Naive thymus-derived CD8-positive, alpha-beta T cell (primary cell): ENCODE measurements at places on chromosomes 4 and X. TPM values are rescaled to one million over a fixed set of nuclear protein-coding genes. Genes with fewer than 3 reads are reported as not detected.

The TMSB15C gene
- 5.3 TPM for total RNA-seq

The PAGE2 gene
- not detected for total RNA-seq

The RPS6KA6 gene
- total RNA-seq: 0.57 TPM

The USP17L30 gene
- total RNA-seq: not detected

The ERCC6L gene
- total RNA-seq: 0.26 TPM

The GAGE12J gene
- not detected for total RNA-seq

The ASB9 gene
- 0.33 TPM for total RNA-seq

The ACTRT1 gene
- total RNA-seq: not detected

The PAGE2B gene
- total RNA-seq: not detected

The EXOC1L gene
- not detected for total RNA-seq

The ASB5 gene
- not detected for total RNA-seq

DNA sequence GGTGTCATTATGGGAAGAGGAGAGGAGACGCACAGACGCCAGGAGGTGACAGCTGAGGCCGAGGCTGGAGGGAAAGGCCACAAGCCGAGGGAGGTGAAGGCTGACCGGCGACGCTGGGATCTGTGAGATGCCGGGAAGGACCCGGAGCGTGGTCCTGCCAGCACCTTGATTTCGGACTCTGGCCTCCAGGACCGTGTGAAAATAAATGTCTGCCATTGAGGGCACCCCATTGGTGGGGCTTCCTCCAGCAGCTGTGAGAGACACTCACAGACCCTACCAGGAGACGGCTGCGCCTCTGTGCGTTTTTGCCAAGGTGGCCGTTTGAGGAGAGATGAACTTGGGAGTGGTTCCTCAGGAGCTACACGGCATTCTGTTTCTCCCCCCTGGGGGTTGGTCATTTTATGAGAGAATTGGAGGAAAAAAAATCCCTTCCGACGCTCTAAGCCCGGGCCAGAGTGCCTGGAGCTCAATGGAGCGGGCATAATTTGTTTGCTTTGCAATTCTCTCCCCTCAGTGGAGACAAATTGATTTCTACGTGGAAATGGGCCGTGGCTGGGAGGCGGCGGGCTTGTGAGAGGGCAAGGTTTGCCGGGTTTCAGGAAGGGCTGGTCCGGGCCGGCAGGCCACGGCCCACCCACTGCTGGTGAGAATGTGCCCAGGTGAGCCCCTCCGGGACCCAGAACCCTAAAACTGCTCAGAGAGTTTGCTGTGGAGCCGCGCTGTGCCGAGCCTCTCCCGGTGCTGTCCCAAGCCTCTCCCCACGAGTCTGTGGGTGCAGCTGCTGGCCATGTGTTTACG, 53.9 kb downstream of the CPZ start:
- no peaks in the 10 kb centered on the region for H3K36me3 ChIP-seq
- H3K27ac ChIP-seq: no peak overlapping the region
- H3K27me3 ChIP-seq: peaks cover 2% of the 10 kb centered on the region
- H3K4me1 ChIP-seq: no peaks in the 10 kb centered on the region

DNA sequence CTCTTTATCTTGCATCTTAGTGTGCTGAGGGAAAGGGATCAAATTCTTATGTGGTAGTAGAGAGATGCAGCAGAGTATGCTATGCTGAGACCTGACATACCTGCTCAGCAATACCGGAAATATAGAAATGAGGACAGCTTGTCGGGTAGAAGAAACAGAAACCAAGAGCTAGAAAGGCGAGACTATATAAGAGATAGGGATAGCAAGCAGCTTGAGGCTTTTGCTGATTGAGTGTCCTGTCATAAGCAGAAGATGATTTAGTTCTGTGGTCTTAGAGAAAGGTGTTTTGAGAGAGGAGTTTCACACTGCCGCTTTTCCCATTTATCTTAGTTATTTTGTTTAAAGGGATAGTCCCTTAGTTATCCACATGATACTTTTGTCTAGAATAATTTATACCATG, 31.7 kb downstream of the USP9X start:
- H3K36me3 ChIP-seq: no peaks in the 10 kb centered on the region
- DNase-seq: peak; percentile 25
- H3K4me1 ChIP-seq: peaks cover 17% of the 10 kb centered on the region
- H3K27ac ChIP-seq: peak overlapping the region; percentile 20
- peak overlapping the region; percentile 2 for H3K4me3 ChIP-seq
- no peaks in the 10 kb centered on the region for H3K27me3 ChIP-seq

DNA sequence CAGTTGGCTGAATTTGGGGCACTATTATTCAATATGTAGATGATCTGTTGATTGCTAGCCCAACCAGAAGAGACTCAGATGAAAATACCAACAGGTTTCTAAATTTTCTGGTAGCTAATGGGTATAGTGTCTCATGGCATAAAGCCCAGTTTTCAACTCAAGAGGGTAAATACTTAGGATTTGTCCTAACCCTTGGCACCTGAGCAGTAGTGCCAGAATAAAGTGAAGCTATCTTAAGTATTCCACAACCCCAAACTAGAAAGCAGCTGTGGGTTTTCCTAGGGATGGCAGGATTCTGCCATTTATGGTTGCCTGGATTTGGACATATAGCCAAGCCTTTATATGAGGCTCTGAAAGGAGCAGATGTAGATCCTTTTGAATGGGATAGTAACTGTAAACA, 119.0 kb downstream of the AGTR2 start:
- H3K27ac ChIP-seq: no peak overlapping the region
- no peak overlapping the region for H3K4me3 ChIP-seq
- DNase-seq: no peak
- H3K36me3 ChIP-seq: no peaks in the 10 kb centered on the region
- no peaks in the 10 kb centered on the region for H3K4me1 ChIP-seq
- H3K27me3 ChIP-seq: no peaks in the 10 kb centered on the region

DNA sequence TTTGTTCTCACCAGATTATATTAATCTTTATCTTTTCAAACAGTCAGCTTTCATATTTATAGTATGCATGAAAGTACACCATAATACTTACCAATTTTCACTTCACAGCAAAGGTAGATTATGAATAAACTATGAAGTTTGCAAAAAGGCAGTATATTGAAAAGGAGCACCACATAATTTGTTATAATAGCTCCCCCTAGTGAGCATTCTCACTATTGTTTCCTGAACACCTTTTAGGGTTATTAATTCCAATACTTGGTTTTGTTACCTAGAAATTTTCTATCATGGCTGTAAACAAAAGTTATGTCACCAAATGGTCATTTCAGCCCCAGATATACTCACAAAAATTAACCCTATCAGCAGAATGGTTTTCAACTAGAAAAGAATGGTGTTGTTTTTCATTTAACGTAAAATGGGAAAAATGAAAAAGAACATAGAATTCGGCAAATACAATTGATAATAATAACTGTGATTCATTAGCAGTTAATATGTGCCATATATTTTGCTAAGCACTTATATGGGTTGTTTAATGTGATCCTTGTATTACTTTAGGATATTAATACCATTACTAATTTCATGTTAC, 30.2 kb upstream of the NKX6-1 start:
- peaks cover 19% of the 10 kb centered on the region for H3K27me3 ChIP-seq
- no peak overlapping the region for H3K27ac ChIP-seq
- H3K36me3 ChIP-seq: no peaks in the 10 kb centered on the region
- H3K4me3 ChIP-seq: no peak overlapping the region
- DNase-seq: no peak

GRCh38 chr4:146310319-146311021, 96.1 kb downstream of the REELD1 start:
- DNase-seq: no peak
- no peak overlapping the region for H3K27ac ChIP-seq
- H3K4me1 ChIP-seq: no peaks in the 10 kb centered on the region

- no peak overlapping the region for H3K4me3 ChIP-seq
- no peaks in the 10 kb centered on the region for H3K4me1 ChIP-seq
- H3K36me3 ChIP-seq: peaks cover 17% of the 10 kb centered on the region
- H3K27ac ChIP-seq: no peak overlapping the region
- no peaks in the 10 kb centered on the region for H3K27me3 ChIP-seq
Observed at GRCh38 chr4:151674804-151675391, 85.9 kb downstream of the GATB start.

DNA sequence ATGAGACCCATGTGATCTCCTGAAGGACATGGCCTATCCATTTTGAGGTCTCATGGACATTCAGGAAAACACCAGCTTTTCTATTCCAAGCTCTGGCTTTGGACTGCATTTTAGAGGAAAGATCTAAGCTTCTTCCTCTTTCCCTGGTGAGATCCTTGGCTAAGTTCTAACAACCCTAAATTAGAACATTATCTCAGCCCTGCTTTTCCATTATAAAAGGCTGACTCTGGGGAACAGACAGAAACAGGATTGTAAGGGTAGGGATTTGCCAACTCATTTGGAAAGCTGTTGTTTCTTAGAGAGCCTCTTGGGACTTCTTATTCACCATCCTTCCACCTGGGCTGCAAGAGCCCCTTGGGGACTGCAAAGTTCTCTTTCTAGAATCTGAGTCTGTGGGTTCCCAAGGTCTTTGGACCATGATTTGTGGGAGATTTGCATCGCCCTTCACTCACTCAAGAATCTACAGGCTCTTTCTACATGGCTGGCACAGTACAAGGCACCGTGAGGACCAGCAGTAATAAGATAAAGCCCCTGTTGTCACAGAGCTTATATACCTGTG, 146.9 kb downstream of the FNIP2 start:
- H3K4me1 ChIP-seq: no peaks in the 10 kb centered on the region
- no peak overlapping the region for H3K4me3 ChIP-seq
- no peak overlapping the region for H3K27ac ChIP-seq
- DNase-seq: no peak
- H3K27me3 ChIP-seq: no peaks in the 10 kb centered on the region

- H3K27ac ChIP-seq: no peak overlapping the region
- H3K27me3 ChIP-seq: no peaks in the 10 kb centered on the region
- H3K36me3 ChIP-seq: no peaks in the 10 kb centered on the region
- DNase-seq: no peak
- no peaks in the 10 kb centered on the region for H3K4me1 ChIP-seq
Observed at GRCh38 chrX:122777766-122778165, 406.3 kb upstream of the GRIA3 start.

- peak overlapping the region; percentile 96 for H3K27ac ChIP-seq
- H3K36me3 ChIP-seq: peaks cover 27% of the 10 kb centered on the region
- DNase-seq: peak; percentile 85
- peaks cover 21% of the 10 kb centered on the region for H3K4me1 ChIP-seq
- H3K27me3 ChIP-seq: no peaks in the 10 kb centered on the region
Observed at GRCh38 chrX:11758400-11759171, 549 bp downstream of the MSL3 start.

DNA sequence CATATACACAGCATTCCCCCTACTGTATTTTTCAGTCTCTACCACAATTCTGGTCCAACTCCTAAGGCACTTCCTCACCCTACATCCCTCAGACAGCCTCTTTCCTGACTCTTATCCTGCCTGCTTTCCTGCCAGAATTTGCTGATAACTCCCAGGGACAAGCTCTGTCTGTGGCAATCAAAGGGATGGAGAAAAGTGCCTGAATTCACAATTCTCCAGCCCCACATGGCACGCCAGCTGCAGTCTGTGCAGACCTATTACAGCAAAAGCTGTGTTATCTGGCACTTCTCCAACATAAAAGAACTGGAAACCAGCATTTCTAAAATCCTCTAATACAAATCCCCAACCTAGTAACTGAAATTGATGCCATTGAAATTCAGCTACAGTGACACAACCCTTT, 404.8 kb downstream of the KLHL13 start:
- no peak overlapping the region for H3K27ac ChIP-seq
- H3K4me3 ChIP-seq: no peak overlapping the region
- H3K4me1 ChIP-seq: no peaks in the 10 kb centered on the region
- no peaks in the 10 kb centered on the region for H3K27me3 ChIP-seq
- no peak for DNase-seq

DNA sequence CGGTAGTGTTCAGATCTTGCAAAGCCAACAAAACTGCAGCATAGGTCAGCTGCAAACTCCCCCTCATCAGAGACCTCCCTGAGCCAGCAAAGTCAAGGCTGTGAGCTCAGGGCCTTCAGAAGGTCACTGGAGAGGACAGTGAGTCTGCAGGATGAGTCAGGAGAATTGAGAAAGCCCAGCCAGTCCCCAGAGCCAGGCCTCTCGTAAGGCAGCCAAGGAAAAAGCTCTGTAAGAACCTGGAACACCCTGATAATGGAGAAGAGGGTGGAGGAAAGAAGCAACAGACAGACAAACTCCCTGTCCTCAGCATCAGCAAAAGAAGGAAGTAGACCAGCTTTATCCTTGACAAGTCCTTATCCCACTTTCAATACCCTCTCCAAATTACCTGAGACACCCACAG, 33.0 kb downstream of the GRIA3 start:
- no peaks in the 10 kb centered on the region for H3K27me3 ChIP-seq
- no peak overlapping the region for H3K27ac ChIP-seq
- no peaks in the 10 kb centered on the region for H3K36me3 ChIP-seq

DNA sequence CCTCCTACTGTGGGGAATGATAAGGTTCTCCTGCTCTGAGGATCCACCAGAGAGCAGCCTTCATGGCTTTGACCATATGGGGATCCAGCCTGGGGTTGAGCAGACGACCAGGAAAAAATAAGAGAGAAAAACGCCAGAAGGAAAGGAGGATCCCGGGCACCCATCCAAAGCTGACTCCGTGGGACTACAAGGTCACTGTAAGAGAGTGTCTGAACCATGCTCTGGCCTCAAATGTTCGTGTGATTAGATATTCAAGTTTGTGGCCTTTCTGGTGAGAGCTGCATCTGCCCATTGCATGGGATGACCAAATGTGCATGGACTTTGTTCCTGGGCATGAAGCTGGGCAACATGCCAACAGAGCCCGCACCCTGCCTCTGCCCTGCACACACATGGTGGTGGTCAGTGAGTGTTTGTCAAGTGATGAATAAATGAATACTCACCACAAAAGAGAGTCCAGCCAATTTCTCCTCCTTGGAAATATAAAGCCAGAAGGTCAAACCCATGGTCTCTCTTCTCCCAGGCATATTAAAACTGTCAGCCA, 346.0 kb upstream of the GATB start:
- DNase-seq: no peak
- no peaks in the 10 kb centered on the region for H3K36me3 ChIP-seq
- no peaks in the 10 kb centered on the region for H3K27me3 ChIP-seq
- H3K27ac ChIP-seq: peak overlapping the region; percentile 84

GRCh38 chrX:131237363-131237762, 51.7 kb downstream of the IGSF1 start:
- no peak for DNase-seq
- no peaks in the 10 kb centered on the region for H3K27me3 ChIP-seq
- no peaks in the 10 kb centered on the region for H3K36me3 ChIP-seq
- no peak overlapping the region for H3K4me3 ChIP-seq
- H3K27ac ChIP-seq: no peak overlapping the region

DNA sequence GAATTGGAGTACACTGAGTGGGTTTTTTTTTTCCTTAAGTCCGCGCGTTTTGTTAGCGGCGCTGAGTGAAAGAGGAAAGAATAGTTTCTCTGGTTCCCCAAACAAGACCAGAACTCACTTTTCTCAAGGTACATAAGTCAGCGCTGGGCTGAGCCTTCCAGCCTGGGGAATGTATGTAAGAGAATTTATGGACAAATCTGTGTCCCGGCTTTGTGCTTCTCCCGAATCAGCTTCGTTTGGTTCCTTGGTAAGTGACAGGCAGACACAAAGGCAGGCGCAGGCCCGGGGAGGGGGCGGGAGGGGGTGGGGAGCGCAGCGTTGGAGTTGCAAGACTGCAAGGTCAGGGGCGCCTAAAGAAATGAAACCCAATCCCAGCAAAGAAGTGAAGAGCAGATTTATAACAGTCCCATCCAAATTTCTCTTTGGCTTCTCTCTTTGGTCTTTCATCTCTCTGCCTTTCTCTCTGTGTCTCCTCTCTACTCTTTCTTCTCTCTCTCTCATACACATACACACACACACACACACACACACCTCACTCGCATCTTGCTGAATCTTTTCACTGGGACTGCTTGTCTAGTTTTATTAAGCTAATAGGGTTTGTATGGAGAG, 981 bp downstream of the TET2 start:
- H3K27me3 ChIP-seq: no peaks in the 10 kb centered on the region
- H3K4me1 ChIP-seq: peaks cover 47% of the 10 kb centered on the region
- DNase-seq: peak; percentile 29

- H3K27ac ChIP-seq: no peak overlapping the region
- no peaks in the 10 kb centered on the region for H3K27me3 ChIP-seq
- no peak for DNase-seq
- H3K4me1 ChIP-seq: no peaks in the 10 kb centered on the region
- no peaks in the 10 kb centered on the region for H3K36me3 ChIP-seq
Observed at GRCh38 chr4:3249711-3250437, 915 bp downstream of the MSANTD1 start.
